ENCODE measurements at places on chromosomes 11 and 22.

DNA sequence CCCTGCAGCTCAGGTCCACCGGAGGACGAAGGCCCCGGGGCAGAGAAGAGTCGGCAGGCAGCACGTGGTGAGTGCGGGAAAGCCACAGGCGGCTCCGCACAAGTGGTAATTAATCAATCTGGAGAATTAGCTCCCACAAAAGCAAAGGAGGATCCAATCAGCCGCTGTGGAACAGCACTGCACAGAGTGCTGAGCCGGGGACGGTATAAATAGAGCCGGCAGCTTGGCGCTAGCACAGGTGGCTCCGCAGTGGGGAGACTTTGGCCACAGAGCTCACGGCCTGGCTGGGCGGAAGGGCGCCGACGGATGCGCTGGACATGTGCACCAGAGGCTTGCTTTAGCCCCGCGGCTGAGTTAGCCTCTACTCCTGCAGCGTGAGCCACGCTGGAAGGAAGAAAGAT, 48.9 kb downstream of the IGSF9B start:
- no peak for DNase-seq

DNA sequence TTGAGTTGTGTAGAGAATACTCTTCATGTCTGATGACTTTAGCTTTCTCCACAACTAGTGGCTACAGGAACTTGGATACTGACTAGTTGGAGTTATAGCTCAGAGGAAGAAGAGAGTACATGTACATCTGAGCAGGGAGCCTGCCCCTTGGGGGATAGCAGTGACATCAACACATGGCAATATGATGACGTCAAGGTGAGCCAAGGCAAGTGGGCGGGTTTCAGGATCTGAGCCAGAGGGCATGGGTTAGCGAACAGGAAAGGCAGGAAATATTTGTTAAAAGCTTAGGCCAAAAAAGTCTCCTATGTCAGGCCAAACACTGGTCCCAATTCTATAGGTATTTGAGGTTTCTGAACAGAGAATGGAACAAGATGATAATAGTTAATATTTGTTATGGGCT, 42.0 kb upstream of the HORMAD2 start:
- peak; percentile 32 for DNase-seq

GRCh38 chr22:46453006-46453828, 84.2 kb downstream of the CELSR1 start:
- DNase-seq, result no peak

GRCh38 chr22:26234296-26234695, 65.0 kb downstream of the SEZ6L start:
- no peak for DNase-seq

- no peak for DNase-seq
Observed at GRCh38 chr11:36791957-36792356, 193.9 kb upstream of the RAG2 start.

DNA sequence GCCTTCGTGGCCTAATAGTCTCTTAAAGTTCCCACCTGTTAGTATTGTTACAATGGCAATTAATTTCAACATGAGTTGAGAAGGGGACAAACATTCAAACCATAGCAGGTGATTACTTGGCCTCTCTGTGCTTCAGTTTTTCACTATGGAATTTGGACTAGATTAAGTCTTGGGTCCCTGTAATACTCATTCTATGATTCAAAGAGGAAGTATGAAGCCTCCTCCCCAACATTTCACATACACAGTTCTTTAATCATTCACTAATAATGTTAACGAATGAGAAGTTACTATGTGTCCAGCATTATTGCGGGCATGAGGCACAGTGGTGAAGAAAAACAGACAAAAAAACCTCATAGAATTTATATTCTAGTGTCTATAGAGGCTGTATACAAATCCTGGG, 19.9 kb upstream of the USP47 start:
- DNase-seq, result no peak

DNA sequence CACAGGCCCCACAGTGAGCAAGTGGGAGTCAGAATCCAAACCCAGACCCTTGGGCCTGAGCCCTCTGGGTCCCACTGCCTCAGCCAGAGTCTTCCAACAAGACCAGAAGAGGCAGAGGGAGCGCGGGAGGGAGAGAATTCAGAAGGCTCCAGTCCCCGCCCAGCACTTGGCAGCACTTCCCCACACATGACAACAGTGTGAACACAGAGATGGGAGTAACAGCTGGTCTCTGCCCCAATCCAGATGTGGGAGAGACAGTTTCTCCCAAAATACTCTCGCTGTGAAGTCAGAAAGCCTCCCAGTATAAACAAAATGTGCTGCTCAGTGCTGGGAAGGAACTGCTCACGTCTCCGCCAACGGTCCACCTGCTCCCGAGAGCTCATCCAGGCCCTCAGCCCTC, 219.9 kb downstream of the MN1 start:
- no peak for DNase-seq

- no peak for DNase-seq
Observed at GRCh38 chr11:3223932-3224381, 5.3 kb upstream of the MRGPRG start.

- peak; percentile 62 for DNase-seq
Observed at GRCh38 chr22:45218976-45219375, 21.7 kb downstream of the KIAA0930 start.

DNA sequence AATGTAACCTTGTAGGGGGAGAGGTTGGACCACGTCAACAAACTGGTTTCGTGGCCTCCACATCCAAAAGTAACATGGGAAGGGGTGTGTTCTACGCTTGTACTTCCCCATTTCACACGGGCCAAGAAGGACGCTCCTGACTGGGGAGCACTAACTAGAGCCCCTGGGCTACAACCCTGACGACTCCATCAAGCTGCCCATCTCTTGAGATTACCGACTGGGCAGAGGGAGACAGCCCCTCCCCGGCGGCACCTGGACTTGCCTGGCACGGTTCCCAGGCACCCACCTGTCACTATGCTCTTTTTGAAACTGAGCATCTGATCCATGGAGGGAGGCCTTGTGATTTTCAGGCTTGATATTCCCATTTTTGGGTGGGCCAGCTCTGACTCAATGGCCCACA, 68.5 kb downstream of the SHANK2 start:
- DNase-seq, result no peak

- no peak for DNase-seq
Observed at GRCh38 chr11:108338750-108339149, 115.9 kb downstream of the ATM start.
